ENCODE measurements at places on chromosomes 12 and 14.

GRCh38 chr14:97854918-97855317, 1057.7 kb downstream of the VRK1 start:
- DNase-seq: no peak

GRCh38 chr14:91613459-91614112, 103.5 kb upstream of the PPP4R3A start:
- DNase-seq: no peak

GRCh38 chr14:68683326-68683725, 109.5 kb downstream of the ZFP36L1 start:
- DNase-seq: no peak

GRCh38 chr14:88955455-88955854, 131.0 kb downstream of the TTC8 start:
- no peak for DNase-seq

GRCh38 chr12:7959701-7960121, 23.7 kb upstream of the SLC2A3 start:
- peak; percentile 19 for DNase-seq

- DNase-seq: peak; percentile 9
Observed at GRCh38 chr12:123389560-123390351, 5.8 kb downstream of the KMT5A start.

- DNase-seq: peak; percentile 24
Observed at GRCh38 chr12:94149119-94149780, 873 bp downstream of the PLXNC1 start.

DNA sequence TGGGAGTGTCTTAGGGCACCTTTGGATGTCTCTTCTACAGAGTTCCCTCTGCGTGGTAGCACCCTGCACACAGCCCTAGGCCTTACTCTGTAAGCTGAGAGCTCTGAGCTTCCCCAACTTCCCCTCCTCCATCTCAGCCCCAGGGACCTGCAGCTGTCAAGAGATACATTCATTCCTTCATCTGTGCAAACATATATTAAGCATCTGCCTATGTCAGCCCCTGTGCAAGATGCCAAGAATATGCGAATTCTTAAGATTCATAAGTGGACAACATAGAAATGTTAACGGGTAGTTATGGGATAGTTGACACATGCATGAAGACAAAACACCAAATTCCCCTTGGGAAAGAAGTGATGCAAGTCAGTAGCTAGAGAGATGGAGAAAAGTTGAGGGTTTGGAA, 190.8 kb downstream of the SLC41A2 start:
- no peak for DNase-seq

DNA sequence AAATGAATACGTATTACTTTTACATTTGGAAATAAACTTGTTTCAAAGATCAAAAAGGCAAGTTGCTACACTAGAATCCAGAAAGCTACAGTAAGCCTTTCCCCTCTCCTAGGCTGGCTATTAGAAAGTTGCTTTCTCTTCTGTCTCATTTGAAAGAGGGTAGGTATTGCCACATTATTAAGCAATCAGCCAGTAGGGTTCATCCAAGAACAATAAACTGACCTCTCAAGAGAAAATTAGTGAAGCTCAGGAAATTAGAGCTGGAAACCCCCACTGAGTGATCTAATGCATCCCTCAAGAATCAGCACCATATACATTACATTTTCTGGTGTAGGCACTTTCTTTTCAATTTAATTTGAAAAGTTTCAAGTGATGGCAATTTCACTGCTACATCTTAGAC, 4.5 kb upstream of the TMEM233 start:
- no peak for DNase-seq

DNA sequence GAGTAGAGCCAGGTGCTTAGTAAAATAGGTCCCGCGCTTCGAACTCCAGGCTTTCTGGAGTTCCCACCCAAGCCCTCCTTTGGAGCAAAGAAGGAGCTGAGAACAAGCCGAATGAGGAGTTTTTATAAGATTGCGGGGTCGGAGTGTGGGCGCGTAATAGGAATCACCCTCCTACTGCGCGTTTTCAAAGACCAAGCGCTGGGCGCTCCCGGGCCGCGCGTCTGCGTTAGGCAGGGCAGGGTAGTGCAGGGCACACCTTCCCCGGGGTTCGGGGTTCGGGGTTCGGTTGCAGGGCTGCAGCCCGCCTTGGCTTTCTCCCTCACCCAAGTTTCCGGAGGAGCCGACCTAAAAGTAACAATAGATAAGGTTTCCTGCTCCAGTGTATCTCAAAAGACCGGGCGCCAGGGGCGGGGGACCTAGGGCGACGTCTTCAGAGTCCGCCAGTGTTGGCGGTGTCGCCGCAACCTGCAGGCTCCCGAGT, 3.6 kb downstream of the SSTR1 start:
- no peak for DNase-seq

- DNase-seq: no peak
Observed at GRCh38 chr12:6316921-6317692, 6.6 kb downstream of the PLEKHG6 start.

GRCh38 chr12:56988207-56988739, 18.1 kb downstream of the ZBTB39 start:
- DNase-seq: no peak

- DNase-seq: no peak
Observed at GRCh38 chr14:30584058-30584630, 25.2 kb downstream of the G2E3 start.

DNA sequence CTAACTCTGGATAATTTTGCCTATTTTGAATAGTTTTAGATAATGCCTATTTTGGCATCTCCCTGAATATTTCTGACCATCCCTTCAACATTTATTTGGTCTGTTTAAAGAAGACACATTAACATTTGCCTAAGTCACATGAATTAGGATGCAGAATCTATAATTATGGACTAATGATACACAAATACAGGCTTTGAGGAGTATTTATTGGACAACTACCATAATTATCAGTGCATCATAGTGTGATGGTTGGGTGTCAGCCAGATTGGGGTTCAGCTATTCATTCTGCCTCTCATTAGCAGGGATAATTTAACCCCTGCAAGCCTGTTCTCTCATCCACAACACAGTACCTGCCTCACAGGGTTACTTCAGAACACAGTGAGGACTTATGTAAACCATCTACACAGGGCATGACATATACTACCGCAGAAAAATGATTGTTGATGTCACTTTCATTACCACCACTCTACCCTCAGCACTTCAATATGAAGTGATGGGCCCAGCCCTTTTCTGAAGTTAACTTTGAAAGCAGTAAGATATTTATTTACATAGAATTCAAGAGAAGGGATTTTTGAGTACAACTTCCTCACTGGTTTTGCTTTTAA, 14.4 kb downstream of the PRKCH start:
- no peak for DNase-seq

GRCh38 chr14:50544911-50545310, 12.5 kb upstream of the MAP4K5 start:
- no peak for DNase-seq

DNA sequence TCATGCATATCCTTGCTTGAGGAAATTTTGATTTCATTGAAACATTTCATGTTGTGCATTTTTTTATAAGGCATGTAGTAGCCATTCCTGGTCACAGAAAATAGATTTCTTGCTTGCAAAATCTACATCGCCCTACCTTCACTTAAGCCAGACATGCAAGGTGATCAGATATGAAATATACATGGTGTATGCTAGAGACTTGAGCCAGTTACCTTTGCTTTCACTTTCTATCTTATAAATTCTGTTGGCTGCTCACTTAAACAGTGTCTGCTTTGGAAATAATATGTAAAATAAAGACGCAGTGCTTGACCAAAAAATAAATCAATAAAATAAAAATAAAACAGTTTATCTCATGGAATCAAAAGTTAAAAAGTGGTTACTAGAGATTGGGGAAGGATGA, 136.5 kb downstream of the LRFN5 start:
- DNase-seq: no peak

DNA sequence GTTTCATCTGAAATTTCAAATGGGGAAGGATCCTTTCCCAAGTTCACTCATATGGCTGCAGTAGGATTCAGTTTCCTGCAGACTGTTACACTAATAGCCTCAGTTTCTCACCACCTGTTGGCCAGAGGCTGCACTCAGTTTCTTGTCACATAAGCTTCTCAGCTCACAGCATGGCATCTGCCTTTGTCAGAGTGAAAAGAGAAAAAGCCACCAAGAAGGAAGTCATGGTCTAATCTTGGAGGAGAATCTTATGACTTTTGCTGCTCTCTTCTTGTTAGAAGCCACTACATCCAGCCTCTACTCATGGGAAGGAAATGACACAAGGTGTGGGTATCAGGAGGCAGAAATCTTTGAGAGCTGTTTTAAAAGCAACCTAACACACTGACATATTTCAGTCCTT, 39.4 kb upstream of the BTG1 start:
- DNase-seq: no peak

- no peak for DNase-seq
Observed at GRCh38 chr14:55438066-55438683, 2.2 kb downstream of the TBPL2 start.

- DNase-seq: no peak
Observed at GRCh38 chr14:52825085-52825484, 33.7 kb upstream of the GNPNAT1 start.

DNA sequence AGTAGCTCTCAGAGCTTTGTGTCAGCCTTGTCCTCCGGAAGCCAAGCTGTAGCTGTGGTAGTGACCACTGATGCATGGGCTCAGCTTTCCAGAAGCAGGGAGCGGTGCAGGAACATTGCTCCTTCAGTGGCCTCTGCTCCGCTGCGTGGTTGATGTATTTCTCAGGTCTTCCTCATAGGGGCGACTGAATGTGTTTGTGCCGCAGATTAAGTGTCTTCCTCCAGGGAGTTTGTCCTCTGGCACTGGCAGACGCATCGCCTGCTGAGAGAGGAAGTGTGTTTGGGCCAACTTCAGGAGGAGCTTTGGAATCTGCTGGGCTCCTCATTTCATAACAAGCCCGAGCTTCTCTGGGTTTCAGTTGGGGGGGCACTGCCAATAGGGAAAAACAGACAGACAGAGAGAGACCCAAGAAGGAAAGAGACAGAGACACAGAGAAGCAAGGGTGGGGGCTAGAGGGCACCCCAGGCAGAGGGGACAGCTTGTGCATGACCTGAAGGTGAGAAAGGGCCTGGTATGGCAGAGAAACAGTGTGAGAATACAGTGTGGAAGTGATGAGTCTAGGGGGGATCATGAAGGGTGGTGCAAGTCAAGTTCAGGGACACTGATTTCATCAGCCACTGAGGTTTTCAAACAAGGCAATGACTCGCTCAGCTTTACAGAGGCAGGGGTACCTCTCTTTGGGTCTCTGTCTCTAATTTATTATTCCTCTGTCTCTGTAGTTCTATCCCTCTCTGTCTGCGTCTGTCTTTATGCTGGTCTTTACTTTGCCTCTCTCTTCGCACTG, 69.4 kb upstream of the PRIMA1 start:
- DNase-seq: no peak

GRCh38 chr12:104526320-104526719, 69.6 kb downstream of the CHST11 start:
- no peak for DNase-seq

- no peak for DNase-seq
Observed at GRCh38 chr12:28507867-28508266, 317.6 kb downstream of the CCDC91 start.

DNA sequence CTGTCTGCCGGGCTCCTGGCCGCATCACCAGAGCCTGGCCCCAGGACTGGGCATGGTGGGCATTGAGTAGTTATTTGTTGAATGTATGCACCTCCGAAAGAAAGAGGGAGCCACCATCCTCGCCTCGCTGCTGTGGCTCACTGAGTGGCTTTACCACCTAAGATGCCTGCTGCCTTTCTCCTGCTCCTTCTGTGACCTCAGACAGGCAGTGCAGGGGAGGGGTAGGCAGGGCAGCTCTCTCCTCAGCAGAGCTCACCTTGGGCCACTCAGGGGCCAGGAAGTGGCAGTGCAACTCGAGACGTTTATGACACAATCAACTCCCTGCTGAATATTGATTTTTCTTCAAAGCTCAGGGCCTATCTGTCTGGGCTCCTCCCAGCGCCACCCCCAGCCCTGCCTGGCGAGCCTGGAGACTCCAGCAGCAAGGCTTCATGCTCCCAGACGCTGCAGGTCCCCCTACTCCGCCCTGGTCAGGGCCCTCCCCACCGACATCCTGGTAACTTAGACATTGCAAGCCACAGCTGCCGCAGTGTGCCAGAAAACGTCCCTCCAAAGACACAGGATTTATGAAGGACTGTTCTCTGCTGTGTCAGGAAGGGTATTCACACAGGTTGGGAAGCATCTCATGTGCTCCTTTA, 84.3 kb upstream of the DIO3 start:
- no peak for DNase-seq

DNA sequence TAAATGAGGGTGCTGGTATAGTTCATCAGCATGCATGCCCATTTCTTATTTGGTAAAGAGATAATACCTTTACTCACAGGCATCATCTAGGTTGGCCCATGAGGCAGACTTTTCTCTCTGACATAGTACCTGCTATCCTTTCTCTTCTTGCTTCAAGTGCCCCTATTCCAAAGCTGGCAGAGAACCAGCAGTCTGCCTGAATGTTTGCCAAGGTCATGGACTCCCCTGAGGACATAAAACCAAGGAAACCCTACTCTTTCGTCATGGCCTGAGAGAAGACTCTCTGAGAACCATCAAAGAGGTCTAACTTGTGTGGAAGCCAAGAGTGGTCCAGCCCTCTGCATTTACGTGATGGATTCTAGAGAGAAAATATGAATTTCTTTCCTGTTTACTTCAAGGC, 11.9 kb downstream of the PPP1R36 start:
- DNase-seq: no peak

DNA sequence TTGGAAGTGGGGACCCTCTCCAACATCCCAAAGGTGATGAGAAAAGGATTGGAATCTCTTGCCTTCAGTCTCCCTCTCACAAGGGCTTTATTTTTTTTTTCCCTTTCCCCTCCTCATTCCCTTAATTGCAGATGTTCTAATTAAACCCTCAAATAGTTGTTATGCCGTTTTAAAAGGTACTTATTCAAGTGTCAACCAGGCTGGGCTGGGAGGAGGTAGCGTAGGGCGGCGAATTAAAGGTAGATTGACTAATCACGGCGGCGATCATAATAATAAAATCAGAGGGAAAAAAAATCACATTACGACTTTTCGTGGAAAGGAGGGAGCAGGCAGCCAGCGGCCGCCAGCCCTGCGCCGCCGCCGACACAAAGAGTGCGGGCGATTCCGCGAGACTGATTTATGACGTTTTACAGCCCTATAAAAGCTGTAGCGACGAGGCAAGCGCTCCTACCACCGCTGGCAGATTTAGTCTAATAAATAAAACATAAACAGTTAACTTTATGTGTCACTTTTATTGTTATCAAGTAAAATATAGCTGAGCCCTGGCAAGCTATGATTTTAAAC, 1.7 kb upstream of the HOXC4 start:
- DNase-seq: no peak

GRCh38 chr12:106769546-106769945, 4.9 kb upstream of the RIC8B start:
- DNase-seq: no peak

Data from activated T-helper 1 cell treated with Interleukin-2 at 50 U/mL for 16 hours (primary cell).